ENCODE measurements at places on chromosomes 1 and 21.

DNA sequence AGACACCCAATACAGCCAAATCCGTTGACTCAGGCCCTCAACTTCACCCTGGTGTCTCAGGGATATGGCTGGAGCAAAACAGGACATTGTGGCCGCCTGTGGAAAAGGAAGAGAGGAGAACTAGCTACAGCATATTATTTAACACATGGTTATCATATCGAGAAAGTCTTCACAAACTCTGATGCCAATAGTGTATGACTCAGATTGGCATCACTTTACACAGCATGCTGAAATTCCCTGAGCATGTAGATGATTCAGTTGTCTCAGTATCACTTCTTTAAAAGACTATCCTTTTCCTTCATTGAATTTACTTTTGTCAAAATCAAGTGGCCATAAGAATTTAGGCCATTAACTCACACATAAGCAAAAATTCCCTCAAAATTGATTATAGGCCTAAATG is 20.1 kb downstream of the HSD3B2 start:
- no peak for DNase-seq

- DNase-seq = no peak
Observed at GRCh38 chr1:162388615-162389014, 7.1 kb downstream of the C1orf226 start.

DNA sequence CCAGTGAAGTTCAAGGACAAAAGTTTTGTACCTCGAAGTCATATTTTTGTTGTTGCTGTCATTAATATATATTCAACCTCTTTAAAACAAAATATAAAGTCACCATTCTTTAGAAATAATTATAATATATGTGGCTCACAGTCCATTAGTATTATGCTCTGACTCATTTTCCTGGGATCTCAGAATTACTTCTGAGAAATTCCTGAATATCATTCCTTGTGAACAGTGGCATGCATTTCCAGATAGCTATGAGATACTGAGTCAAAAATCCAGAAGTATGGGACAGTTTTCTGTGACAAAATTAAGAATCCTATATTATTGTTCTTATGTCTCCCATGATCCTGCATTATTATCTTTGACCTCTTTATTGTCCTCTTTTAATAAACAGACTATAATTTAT is 13.8 kb upstream of the RGS21 start:
- no peak for DNase-seq

GRCh38 chr1:24544239-24544638 is 11.6 kb upstream of the NCMAP start:
- DNase-seq = no peak

GRCh38 chr1:214022810-214023425 is 35.1 kb downstream of the PROX1 start:
- no peak for DNase-seq

GRCh38 chr1:65235867-65236805 is 73.2 kb upstream of the DNAJC6 start:
- DNase-seq = no peak

GRCh38 chr1:186443638-186444037 is 17.3 kb downstream of the PDC start:
- DNase-seq = no peak

Measured in NCI-H524 treated with DMSO at 0.1 percent for 48 hours (cell line).